Activated CD4-positive, alpha-beta memory T cell treated with anti-CD3 and anti-CD28 coated beads, Interleukin-2, amount 10 ng/mL, durations not matched to agents 7 days and 5 days (primary cell): ENCODE measurements at places on chromosomes 3 and 15.

DNA sequence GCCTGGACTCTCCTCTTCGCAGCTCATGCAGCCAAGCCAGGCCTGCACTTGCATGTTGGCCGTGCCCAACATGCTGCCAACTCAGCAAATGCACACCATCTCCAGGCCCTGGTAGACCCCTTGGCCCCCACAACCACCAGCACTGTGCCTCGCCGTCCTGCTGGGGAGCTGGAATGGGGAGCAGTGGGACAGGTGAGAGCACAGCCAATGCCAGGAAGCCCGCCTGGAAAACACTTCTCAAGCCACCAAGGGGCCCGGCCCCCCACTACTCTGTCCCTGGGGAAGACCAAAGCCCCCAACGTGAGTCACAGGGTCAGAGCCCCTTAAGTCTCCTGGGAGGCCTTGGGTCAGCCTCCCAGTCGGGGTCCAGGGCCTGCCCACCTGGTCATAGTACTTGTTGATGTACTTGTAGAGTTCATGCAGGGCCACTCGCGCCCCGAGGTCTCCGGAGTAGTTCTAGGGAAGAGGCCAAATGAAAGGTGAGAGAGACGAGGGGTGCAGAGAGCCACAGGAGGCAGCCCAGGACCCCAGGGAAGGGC, 24.5 kb downstream of the PLXNB1 start:
- no peak for DNase-seq

GRCh38 chr15:73001840-73002239, 50.4 kb upstream of the NEO1 start:
- DNase-seq: no peak

DNA sequence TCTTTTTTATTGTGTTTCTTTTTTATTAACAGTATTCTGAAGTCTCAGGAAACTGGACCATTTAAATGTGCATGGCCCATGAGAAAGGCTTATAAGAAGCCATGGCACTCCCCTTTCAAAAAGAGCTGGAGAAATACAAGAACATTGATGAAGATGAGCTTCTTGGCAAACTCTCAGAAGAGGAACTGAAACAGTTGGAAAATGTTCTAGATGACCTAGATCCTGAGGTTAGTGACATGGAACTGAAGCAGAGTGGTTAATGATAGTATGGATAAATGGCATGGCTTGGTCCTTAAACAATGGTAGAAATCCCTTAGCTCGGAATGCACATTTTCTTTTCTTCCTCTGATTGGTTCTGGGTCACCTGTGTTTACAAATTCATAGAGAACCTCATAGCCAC, 14.9 kb downstream of the TMOD2 start:
- no peak for DNase-seq

GRCh38 chr3:17629400-17629799, 113.0 kb downstream of the TBC1D5 start:
- no peak for DNase-seq

- DNase-seq: peak; percentile 22
Measured at GRCh38 chr3:10666621-10667020, 149.4 kb upstream of the SLC6A11 start.

DNA sequence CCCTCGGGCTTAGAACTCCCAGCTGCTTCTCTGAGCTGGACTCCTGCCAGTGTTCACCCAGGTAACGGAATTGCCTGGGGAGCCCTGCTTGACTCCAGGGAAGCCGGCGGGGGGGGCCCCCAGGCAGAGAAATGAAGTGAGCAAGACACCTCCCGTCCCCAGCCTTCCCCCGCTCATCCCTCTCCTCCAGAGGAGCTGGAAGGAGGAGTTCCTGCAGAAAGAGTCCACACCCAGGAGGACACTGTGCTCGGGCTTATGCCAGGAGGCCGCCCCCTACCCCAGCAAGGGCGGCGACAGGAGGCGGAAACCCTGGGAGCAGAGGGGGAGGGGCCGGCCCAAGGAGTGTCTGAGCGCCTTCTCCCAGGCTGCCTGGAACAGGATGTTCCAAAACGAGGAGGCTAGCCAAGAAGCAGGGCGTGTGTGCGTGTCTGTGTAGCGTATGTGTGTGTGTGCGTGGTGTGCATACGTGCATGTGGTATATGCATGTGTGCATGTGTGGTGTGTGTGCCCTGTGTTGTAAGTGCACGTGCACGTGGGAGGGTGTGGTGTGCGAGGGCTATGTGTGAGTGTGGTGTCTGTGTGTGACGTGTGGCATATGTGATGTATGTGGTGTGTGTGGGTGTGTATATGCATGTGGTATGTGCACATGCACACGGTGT, 511.3 kb downstream of the SHQ1 start:
- no peak for DNase-seq

DNA sequence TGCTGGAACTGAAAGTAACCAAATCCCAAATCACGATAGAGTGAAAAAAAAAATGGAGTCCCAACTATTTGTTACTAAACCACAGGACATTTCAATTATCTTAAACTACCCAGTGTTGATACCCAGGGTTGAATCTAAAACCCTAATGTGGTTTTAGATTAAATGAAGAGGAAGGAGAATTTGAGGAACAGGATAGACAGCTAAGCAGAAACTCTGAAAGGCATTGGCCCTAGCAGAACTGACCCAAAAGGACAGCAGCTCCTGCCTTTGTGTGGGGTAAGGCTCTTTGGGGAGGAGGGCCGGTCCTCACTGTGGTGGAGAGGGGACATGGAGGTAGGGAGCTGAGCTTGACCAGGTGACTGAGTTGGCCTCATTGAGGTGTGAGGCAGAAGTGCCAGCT, 30.7 kb upstream of the SNRK start:
- DNase-seq: no peak

DNA sequence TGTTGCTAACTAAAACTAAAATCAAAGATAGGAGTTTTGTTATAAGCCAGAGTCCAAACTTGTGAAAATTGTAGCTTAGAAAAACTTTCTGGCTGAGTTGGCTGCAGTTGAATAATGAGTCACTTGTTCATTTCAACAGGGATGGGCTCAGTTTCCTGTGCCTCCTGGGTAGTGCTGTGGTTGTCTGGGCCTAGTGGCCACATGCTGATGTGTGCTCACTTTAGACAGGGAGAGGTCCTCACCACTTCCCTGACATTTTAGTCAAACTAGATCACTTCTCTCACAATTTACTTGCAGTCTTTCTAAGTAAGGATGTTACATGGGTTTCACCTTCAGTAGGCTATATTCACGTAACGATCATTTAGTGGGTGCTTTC, 6.3 kb upstream of the UBE2Q2 start:
- DNase-seq: peak; percentile 84
